ENCODE measurements at places on chromosomes 3 and 15. TPM values are rescaled to one million over a fixed set of nuclear protein-coding genes. Genes with fewer than 3 reads are reported as not detected.

- H3K4me1 ChIP-seq, result peaks cover 4% of the 10 kb centered on the region
- no peak overlapping the region for H3K27ac ChIP-seq
- H3K27me3 ChIP-seq, result no peaks in the 10 kb centered on the region
- no peak for DNase-seq
- no peak overlapping the region for H3K4me3 ChIP-seq
- H3K36me3 ChIP-seq, result peaks cover 3% of the 10 kb centered on the region
Observed at GRCh38 chr3:183265157-183265642, 12.1 kb downstream of the B3GNT5 start.

DNA sequence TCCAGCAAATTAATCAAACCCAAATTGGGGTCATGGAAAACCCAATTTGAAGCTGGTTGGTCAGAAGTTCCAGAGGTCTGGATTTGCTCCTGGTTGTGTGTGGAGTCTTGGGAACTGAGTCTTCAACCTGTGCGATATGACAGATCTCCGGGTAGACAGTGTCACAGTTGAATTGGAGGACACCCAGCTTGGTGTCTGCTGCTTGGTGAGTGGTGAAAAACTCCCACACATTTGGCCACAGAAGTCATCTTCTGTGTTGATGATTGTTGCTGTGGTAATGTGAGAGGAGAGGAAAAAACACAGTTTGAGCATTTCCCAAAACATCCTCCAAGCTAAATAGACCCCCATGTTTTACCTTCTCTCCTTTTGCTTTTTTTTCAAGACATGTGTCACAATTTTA is 218.1 kb downstream of the TP63 start:
- no peak overlapping the region for H3K27ac ChIP-seq
- no peaks in the 10 kb centered on the region for H3K36me3 ChIP-seq
- DNase-seq, result no peak
- H3K27me3 ChIP-seq, result no peaks in the 10 kb centered on the region
- no peak overlapping the region for H3K4me3 ChIP-seq
- no peaks in the 10 kb centered on the region for H3K4me1 ChIP-seq

The CAMP gene
- not detected for total RNA-seq

The UTS2B gene
- total RNA-seq, result not detected
